Activated B cell treated with CpG ODN at 0.5 μM for 24 hours (primary cell): ENCODE measurements at places on chromosomes 11 and 22. TPM values are rescaled to one million over a fixed set of nuclear protein-coding genes. Genes with fewer than 3 reads are reported as not detected.

- H3K36me3 ChIP-seq = peaks cover 69% of the 10 kb centered on the region
- no peaks in the 10 kb centered on the region for H3K27me3 ChIP-seq
- no peaks in the 10 kb centered on the region for H3K4me1 ChIP-seq
- H3K4me3 ChIP-seq = no peak overlapping the region
- no peak for DNase-seq
- no peak overlapping the region for H3K27ac ChIP-seq
Observed at GRCh38 chr11:20464518-20464917, 77.0 kb downstream of the PRMT3 start.

- no peak overlapping the region for H3K27ac ChIP-seq
- H3K4me3 ChIP-seq = no peak overlapping the region
- H3K4me1 ChIP-seq = peaks cover 6% of the 10 kb centered on the region
- H3K27me3 ChIP-seq = no peaks in the 10 kb centered on the region
Observed at GRCh38 chr11:103079833-103080232, 12.1 kb downstream of the DCUN1D5 start.

DNA sequence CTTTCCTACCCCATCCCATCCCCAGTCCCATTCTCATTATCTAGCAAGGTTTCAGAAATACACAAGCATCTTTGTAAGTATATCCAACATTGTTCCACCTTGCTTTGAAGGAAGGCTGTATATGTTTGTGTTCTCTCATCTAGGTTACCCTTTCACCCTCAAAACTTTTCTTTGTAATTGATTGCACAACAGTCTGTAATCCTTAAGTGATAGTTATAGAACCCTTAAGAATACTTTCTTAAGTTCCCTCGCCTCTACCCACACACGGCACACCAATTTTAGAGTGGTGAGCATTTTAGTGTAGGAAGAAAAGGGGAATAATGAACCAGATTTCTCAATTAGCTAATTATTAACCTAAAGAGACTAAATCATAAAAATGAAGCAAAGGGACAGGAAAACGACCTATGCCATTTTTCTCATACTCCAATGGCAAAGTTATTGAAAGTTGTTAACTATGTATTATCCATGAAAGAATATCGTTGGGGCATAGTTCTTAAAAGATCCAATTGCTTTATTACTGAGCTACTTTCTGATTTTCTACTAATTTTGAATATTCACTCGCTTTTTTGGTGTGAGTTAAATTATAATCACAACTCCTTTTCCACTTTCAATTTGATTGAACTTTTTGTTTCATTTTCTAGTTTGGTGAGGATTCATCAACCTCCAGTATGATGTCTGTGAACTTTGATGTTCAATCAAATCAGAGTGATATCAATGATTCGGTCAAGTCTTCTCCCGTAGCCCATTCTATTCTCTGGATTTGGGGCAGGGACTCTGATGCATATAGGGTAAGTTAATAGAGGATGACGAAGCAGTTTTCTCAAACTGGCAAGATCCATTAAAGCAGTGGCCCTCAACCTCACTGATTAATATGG, 44.9 kb downstream of the TTC17 start:
- no peak overlapping the region for H3K4me3 ChIP-seq
- no peaks in the 10 kb centered on the region for H3K27me3 ChIP-seq
- peak overlapping the region; percentile 35 for H3K27ac ChIP-seq

DNA sequence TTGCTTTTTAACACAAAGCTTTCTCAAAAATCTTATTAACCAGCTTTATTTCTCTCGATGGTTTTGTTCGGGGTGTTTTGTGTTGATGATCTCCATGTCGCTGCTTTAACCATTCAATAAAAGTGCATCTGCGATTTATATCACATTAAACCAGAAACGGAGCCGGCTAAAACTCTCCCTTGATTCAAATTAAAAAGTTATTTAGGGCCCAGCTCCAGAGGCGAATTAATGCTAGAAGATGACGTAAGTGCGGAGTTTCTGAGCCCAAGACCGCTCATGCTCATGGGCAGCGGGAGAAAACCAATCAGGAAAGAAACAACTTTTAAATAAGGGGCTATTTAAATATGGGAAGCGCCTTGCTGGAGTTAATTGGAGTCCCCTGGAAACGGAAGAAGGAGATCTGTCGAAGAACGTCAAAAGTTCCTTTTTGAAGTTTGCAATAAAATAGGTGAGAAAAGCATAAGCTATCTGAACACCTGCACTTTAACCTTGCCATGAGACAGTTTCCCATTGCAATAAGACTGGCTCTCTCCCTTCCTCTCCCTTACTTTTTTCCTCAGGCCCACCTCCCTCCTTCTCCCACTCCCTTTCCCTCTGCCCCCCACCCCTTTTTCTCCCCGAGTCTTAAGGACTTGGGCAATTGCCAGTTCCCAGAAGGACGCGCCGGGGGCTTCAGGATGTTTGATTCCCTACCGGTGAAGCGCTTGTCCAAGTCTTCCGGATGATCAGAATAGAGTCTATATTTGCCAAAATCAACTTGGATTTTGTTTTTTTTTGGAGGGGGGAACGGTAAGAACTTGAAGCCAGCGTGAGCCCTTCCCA, 1.9 kb upstream of the DBX1 start:
- H3K27ac ChIP-seq = no peak overlapping the region
- peaks cover 2% of the 10 kb centered on the region for H3K36me3 ChIP-seq
- no peak overlapping the region for H3K4me3 ChIP-seq
- peaks cover 81% of the 10 kb centered on the region for H3K27me3 ChIP-seq

KCNC1 gene
- total RNA-seq = not detected in 2 replicates
